ENCODE measurements at places on chromosomes 16 and 17. TPM values are rescaled to one million over a fixed set of nuclear protein-coding genes. Genes with fewer than 3 reads are reported as not detected.

ZNF597 gene
- total RNA-seq = 4.7 TPM

DHRS7C gene
- not detected for total RNA-seq

FBXW10 gene
- not detected for total RNA-seq

ANKRD40CL gene
- total RNA-seq = not detected

GRCh38 chr17:78960928-78961327 lies 18.8 kb downstream of the LGALS3BP start:
- DNase-seq = no peak

DNA sequence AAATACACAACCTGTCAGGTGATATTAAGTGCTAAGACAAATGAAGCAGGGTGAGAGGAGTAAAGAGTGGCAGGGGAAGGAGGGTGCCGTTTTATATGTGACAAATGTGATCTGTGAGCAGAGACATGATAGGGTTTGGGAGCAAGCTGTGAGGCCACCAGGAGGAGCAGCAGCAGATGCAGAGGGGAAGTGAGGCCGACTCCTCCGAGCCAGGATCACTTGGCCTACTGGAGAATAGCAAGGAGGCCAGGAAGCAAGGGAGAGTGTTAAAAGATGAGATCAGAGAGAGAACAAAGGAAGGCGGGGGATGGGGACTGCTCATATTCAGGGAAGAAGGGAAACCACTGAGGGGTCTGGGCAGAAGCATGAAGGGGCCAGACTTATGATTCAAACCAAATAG lies 129.4 kb downstream of the TANGO6 start:
- DNase-seq = no peak

GRCh38 chr16:47480410-47480809 lies 19.3 kb downstream of the PHKB start:
- no peak for DNase-seq

- peak; percentile 67 for DNase-seq
These were observed 82.0 kb upstream of the ALOX12 start for GRCh38 chr17:6913608-6914443.

KCNJ12 gene
- 7.5 TPM for total RNA-seq

DNA sequence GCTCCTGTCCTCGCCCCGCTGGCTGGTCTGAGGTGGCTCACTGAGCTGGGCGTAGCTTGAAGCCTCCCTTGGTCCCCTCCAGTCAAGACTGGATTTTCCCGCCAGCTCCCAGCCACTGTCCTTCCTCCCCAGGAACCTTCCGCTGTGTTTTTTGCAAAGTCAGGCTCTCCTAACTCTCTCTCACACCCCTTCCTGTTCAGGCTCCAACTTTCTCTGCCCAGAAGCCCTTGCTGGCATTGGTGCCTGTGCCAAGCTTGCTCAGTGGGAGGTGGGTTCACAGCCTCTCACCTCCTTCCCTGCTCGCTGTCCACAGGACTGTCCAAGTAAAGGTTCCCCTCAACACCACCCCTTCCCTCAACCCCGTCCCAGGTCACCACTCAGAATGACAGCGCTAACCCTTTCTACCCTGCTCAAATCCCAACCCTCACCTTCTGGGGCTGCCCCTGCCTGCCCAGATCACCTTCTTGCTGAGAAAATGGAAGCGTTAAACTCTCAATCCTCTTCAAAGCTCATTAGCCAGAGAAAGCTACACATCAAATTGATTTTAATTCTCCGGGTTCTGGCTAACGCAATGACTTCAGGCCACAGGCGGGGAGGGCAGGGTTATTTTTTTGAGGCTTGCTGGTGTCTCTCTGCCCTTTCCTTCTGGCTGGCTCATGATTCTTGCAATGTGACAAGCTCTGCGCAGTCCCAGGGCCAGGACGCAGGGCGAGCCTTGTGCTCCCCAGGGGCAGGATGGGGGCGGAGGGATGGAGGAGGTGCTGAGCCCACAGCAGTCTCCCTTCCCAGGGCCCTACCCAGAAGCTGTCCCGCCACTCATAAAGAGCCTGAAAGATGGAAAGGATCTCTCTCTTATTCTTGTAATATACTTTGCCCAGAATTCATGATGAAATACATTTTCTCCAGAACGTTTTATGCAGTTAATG lies 357.2 kb upstream of the TNRC6C start:
- no peak for DNase-seq

DNA sequence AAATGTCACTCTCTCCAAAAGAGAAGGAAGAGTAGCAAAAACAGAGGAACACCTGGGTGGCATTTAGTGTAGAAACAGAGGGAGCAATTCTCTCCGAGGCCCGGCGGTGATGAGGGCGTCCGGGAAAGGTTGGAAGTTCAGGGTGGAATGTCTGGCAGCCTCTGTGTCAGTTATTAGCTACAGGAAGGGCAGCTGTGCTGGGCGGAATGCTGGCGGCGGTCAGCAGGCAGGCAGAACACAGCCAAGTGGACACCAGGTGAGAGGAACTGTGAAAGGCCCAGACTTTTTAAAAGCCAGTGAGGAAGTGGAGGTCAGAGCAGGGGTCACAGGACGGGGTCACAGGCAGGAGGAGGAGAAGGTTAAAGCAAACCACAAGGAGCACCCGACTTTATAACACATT lies 238.1 kb downstream of the NTN1 start:
- no peak for DNase-seq

- DNase-seq = no peak
These were observed 15.0 kb upstream of the MT4 start for GRCh38 chr16:56549744-56550385.

GRCh38 chr17:61255647-61256046 lies 144.0 kb upstream of the TBX2 start:
- no peak for DNase-seq

- DNase-seq = no peak
These were observed 10.5 kb upstream of the NUDT7 start for GRCh38 chr16:77711775-77712174.

C16orf92 gene
- total RNA-seq = not detected

KRTAP16-1 gene
- not detected for total RNA-seq

GRCh38 chr16:11121914-11122692 lies 133.9 kb downstream of the SOCS1 start:
- DNase-seq = no peak

GRCh38 chr17:81514739-81515529 lies 2.3 kb upstream of the ACTG1 start:
- DNase-seq = peak; percentile 72

CCL7 gene
- not detected for total RNA-seq

CDC42EP4 gene
- 68.9 TPM for total RNA-seq

MED1 gene
- 23.4 TPM for total RNA-seq

DNA sequence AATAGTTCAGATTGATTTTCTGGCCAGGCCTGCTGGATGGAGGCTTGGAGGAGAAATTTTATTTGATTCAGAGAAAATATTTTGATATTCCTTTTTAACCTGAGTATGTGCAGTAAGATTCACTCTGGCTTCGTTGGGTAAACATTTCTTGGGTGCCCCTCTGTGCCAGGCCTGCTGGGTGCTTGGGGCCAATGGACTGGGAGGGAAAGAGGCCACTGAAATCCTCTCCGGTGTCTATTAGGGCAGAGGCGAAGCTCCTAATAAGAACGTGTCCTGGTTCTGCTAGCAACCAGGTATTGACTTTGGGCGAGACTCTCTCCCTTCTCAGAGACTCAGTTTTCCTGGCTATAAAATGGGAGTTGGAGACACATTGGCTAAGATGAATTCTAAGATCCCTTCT lies 122.5 kb downstream of the CYLD start:
- DNase-seq = no peak

DNA sequence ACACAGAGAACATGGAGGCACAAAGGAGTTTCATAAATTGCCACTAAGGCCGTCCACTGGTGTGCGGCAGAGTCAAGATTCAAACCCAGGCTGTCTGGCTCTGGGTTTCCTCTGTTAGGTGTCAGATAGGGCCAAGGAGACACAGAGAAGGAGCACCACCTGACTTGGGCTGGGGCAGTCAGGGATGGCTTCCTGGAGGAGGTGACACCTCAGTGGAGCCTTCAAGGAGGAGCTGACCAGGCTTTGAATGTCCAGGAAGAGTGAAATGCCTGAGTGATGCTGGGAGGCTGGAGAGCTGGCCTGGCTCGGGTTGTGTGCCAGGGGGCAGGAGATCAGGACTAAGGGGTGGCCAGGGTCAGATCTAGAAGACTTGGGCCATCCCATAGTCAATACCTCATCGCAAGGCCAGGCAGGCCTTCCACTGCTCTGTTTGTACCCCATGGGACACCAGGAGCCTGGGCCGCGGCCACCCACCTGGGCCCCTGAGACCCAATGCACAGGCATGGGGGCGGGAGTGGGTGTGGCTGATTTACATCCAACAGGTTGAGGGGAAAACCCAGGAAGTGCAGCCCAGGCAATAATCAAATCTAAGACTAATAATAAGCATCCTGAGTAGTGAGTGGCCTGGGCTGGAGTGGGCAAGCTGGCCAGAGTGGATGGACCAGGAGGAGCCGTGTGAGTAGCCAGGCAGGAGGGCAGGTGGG lies 73.7 kb downstream of the USP22 start:
- DNase-seq = no peak

DNA sequence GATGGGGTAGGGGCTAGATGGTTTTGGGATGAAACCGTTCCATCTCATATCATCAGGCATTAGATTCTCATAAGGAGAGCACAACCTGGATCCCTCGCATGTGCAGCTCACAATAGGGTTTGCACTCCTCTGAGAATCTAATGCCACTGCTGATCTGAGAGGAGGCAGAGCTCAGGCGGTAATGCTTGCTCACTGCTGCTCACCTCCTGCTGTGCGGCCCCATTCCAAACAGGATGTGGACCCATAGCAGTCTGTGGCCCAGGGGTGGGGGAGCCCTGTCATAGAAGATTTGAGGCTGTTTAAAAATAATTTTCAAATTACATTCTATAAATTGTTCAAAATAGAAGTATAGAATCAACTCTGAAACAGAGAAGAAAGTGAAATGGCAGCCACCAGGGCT lies 50.8 kb downstream of the PHKB start:
- no peak for DNase-seq

- no peak for DNase-seq
These were observed 17.8 kb downstream of the LRRC75A start for GRCh38 chr17:16474012-16474725.

CCDC154 gene
- total RNA-seq = 2.4 TPM

CLEC19A gene
- 0.42 TPM for total RNA-seq

HOXB6 gene
- total RNA-seq = not detected

- no peak for DNase-seq
These were observed 207.6 kb downstream of the MRTFB start for GRCh38 chr16:14278749-14279148.

GRCh38 chr16:72246423-72246822 lies 74.5 kb upstream of the PMFBP1 start:
- no peak for DNase-seq

AOC3 gene
- 3.3 TPM for total RNA-seq

DNA sequence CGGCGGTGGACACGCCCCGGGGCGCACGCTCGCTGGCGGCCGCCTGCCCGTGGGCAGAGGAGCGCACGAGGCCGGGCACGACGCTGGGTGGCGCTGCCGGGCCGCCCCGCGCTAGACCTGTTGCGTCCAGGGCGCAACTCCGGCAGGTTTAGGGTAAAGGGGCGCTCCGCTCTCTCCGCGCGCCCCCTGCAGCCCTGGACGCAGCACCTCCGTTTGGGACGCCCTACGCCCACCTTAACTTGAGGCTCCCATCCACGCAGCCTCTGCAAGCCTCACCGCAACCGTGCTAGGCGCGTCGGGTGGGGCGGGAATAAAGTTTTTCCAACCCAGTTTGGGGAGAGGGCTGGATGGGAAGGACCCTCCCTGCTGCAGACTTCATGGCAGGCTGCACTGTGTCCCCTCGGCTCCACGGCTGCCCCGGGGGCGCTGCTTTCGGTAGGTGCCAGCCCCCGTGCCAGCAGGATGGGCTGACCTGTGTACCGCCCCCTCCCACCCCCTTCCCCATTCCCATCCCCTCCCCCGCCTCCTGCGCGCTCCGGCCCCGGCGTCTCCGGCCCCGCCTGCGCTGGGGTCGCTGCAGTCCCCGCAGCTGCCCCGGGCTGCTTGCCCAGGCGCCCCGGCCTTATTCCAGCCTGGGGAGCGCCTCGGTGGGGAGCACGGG lies at the start of gene SYT17:
Gene SYT17 (plus strand): TSS at position 531 of the 661 bp plus-strand sequence. CDS start 407 bp downstream, outside the sequence.
- DNase-seq = no peak

DNA sequence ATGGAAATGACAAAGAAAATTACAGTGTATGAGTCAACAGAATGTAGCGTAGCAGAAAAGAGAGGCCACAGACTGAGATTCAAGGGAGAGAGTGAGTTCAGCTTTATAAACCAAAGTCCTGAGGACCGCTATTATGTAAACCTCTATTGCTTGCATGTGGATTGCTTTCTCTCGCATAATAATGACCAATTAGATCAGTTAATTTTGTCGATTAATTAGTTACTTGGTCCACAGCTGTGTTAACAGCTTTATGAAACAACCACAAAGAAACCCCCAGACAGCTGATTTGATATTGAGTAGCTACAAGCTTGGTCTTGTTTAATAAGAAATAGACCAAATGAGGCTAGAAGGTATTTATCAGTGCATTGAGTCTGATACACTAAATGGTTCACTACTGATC lies 291.8 kb upstream of the ERCC4 start:
- DNase-seq = no peak

DNA sequence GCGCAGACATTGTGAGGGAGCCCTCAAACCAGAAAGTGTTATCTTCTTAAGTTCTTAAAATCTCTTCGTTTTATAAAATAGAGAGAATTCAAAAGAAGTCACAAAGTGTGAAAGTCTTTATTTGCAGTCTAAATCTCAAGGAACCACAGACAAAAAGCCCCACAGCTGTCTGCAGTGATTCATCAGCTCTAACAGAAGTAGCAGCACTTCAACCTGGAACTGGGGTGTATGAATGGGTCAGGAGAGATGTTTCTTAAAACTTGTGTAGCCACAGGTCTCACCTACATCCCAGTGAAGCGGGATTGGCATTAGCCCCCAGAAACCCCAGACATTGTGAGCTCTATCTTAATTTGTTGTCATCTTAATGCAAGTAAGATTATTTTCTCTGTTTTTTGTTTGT lies 61.1 kb downstream of the CDYL2 start:
- DNase-seq = peak; percentile 15

DNA sequence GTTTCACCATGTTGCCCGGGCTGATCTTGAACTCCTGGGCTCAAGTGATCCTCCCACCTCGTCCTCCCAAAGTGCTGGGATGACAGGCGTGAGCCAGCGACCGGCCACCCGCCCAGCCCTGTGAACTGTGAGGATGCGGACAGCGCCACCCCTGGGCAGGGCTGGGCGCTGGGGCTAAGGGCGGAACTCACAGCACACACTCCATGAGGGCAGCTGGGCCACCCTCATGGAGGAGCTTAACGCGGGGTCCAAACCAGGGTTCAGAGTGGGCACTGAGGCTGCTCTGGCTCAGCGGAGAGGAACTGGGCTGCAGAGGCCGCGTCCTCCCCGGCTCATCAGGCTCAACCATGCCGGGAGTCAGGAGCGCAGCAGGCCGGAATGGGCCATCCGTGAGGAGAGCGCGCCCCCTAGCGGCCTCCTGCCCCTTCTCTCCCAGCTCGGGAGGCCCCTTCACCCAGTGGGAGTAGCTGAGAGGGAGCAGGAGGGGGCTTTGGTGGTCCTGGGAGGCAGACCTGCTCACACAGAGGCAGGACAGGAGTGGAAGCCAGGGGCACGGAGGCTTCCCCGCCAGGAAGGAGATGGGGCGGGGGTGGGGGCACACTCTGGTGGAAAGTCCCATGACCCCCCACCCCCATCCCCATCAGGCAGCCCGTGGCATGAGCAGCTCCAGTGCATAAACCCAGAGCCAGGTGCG lies 13.8 kb downstream of the CORO7 start:
- DNase-seq = peak; percentile 92

RASD1 gene
- 218 TPM for total RNA-seq

RNF112 gene
- 65.6 TPM for total RNA-seq

PRDM7 gene
- not detected for total RNA-seq

GRCh38 chr17:51873302-51873701 lies 285.2 kb downstream of the CA10 start:
- DNase-seq = no peak

GAS7 gene
- total RNA-seq = 644 TPM

Data from dorsolateral prefrontal cortex (tissue), 122 donors.